Femur (tissue), 1 donor: ENCODE measurements at places on chromosomes 13 and 19.

GRCh38 chr13:59750860-59751259, 412.9 kb downstream of the DIAPH3 start:
- peak; percentile 64 for DNase-seq

DNA sequence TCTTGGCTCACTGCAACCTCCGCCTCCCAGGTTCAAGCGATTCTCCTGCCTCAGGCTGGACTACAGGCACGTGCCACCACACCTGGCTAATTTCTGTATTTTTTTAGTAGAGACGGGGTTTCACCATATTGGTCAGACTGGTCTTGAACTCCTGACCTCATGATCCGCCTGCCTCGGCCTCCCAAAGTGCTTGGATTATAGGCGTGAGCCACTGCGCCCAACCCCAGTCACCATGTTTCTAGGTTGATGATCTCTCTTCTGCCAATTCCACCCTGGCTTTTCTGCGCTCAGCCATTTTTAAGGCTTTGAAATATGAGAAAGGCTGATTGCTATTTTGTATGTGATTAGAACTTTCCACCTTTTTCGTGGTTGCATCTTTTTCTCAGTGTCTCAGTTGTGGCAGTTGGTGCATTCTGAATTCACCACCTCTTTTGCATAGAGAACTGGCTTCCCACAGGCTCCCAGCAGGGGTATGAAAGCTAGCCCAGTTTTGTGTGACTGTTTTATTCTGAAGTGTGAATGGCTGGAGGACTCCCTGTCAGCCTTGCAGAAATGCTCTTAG, 15.5 kb downstream of the CEACAM1 start:
- DNase-seq = no peak

- no peak for DNase-seq
Observed at GRCh38 chr13:47168618-47169017, 271.8 kb upstream of the HTR2A start.

DNA sequence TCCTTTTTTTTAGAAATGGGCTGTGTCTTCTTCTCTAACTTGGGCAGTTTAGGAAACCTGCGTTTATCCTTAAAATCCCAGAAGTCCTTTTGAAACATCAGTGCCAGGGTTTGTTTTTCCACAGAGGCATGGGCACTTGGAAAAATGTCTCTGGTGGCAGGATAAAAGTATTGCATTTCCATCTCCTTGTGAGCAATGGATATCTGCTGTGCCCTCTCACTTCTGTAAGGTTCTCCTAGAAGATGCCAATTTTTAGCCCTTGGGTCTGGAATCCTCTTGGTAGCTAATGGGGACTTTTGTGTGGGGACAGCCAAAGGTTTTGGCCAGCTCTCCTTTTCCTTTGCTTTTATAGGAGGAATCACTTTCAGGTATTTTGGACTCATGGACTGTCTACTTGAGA, 21.0 kb downstream of the WDR87 start:
- no peak for DNase-seq

DNA sequence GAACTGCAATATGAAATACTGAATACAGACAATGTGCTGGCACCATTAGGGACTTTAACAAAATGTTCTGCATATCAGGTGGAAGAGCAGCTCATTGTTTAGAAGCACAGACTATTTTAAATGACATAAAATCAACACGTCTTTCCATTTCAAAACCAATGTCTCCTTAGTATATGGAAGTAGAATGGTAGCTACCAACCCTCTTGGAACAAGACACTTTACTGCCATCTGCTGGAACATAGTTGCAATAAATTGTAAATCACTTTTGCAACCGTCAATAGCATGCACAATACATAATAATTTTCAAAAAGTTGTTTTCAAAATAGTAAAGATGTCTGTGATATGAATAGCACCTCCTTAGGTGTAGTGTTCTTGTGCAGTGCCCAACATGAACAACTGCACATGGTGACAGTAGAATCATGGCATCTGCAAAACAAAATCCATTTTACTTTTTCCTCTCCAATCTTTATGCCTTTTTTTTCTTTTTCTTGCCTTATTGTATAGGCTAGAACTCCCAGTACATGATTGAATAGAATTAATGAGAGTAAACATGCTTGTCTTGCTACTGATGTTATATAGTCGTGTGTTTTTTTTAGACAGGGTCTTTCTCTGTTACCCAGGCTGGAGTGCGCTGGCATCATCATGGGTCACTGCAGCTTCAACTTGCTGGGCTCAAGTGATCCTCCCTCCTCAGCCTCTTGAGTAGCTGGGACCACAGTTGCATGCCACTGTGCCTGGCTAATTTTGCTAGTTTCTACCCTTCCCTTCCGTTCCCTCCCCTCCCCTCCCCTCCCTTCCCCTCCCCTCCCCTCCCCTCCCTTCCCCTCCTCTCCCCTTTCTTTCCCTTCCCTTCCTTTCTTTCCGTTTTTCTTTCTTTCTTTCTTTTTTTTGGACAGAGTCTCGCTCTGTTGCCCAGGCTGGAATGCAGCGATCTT, 7.8 kb upstream of the LYPD5 start:
- DNase-seq = no peak

DNA sequence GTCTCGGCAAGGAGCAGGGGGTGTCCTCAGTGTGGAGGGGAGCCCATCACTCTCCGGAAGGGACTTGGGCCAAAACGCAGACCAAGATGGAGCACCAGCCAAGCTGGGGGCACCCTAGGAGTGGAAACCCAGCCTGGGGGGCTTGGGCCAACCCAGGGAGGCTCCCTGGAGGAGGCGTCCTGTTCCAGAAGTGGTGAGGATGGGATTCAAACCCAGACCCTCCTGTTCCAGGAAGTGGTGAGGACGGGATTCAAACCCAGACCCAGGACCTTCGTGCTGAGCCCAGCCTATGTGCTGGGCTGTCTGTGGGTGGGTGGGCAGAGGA, 848 bp upstream of the PLIN4 start:
- no peak for DNase-seq

DNA sequence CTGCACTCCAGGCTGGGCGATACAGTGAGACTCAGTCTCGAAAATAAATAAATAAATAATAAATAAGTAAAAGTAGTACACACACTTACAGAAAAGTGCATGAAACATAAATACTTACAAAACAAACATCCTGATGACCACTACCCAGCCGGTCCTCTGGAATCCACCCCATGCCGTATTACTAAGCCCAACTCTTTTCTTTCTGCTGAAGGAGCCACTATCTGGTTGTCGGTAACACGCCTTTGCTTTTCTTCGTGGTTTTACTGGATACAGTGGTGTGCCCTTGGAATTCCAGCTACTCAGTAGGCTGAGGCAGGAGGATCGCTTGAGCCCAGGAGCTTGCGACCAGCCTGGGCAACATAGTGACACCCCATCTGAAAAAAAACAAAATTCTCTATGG, 39.4 kb downstream of the CELF5 start:
- DNase-seq = no peak

DNA sequence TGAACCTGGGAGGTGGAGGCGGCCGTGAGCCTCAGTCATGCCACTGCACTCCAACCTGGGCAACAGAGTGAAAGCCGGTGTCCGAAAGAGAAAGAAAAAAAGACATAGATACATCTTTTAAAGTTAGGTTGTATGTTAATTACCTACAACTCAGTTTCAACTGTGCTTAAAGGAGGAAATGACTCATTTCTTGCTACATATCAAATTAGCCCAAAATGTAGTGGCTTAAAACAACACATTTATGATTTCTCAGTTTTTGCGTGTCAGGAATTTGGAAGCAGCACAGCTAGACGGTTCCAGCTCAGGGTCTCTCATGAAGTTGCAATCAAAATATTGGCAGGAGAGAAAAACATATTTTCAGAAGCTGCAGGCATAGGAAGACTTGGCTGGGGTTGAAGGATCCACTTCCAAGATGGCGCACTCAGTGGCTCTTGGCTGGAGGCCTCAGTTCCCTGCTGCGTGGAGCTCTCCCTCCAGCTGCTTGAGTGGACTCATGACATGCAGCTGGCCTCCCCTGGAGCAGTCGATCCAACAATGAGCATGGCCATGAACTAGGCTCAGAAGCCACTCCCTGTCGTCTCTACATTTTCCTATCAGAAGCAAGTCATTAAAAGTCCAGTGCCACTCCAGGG, 7.1 kb downstream of the LDLR start:
- peak; percentile 93 for DNase-seq

GRCh38 chr19:1811472-1811894, 593 bp downstream of the ATP8B3 start:
- peak; percentile 51 for DNase-seq

DNA sequence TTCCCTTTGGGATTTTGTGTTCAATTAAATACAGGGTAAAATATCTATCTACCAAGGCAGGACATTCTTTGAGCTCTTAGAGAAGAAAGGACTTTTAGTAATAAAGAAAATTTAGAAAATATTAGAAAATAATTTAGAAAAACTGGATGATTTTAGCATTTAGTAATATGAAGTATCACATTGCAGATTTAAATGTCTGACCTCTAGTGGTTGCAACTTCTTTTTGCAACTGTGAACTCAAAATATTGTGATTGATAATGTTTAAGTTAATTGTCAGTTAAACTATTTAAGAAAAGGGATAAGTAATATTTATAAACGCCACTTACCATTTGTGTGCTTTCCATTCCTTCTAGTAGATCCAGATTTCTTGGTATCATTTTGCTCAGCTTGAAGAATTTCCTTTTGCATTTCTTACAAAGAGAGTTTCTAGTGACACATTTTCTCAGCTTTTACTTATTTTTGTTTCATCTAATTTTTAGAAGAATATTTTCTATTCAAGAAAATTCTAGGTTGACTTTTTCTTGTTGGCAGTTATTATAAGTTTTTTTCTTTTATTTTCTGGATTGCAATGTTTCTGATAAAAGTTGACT, 10.3 kb upstream of the POSTN start:
- DNase-seq = no peak

DNA sequence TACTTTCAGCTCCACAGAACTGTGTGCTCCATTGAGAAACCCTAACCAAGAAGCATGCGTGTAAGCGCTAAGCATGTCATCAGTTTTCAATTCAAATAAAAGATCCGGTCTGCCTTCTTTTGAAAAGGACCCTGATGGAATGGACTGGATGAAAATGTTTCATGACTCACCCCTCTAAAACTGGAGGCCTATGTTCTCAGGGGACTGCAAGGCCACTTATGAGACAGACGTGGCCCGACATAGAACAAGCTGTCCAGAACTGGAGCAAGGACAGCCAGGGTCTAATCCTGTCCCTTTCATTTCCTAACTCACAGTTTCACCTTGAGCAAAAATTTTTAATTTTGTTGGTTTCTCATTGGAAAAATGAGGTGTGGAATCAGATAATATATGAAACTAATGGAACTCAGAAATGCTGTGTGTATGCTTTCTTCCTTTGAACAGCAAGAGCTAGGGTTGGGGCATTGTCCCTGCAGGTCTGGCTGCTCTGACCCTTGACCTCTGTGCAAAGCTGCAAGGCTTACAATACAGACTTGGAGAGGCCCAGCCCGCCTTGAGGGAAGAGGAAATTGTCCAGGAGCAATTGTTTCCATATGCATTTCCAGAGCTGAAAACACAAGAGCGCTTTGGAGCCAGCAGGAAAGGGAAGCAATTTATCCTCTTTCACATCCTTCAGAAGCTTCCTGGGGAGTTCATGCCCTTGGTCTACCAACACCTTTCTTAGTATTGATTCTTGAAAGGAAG, 553.4 kb upstream of the KLF12 start:
- DNase-seq = peak; percentile 55

- peak; percentile 92 for DNase-seq
Observed at GRCh38 chr19:49987159-49987698, 26.3 kb upstream of the SIGLEC11 start.

DNA sequence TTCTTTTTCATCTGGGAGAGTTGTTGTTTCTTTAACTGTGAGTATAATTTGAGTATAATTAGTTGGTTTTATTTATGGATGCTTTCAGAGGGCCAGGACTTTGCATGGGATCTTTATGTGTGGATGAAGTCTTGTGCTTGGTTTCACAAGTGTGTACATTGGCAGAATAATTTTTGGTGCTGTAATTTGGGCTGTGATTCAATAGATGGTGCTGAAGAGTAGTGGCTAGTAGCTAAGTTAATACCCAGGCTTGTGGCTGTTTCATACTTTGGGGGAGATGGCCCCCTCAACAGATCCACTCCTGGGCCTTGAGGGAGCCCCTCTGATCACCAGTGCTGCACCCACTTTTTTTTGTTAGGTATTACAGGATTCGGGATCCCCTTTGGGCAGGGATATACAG, 1142.4 kb downstream of the SLITRK1 start:
- DNase-seq = no peak

- no peak for DNase-seq
Observed at GRCh38 chr19:16398530-16399249, 73.1 kb downstream of the EPS15L1 start.
